ENCODE measurements at places on chromosomes 5 and 9. TPM values are rescaled to one million over a fixed set of nuclear protein-coding genes. Genes with fewer than 3 reads are reported as not detected.

Gene TMC1
- 0.06 TPM for total RNA-seq

GRCh38 chr9:29290516-29290915, 1717.2 kb upstream of the C9orf72 start:
- H3K4me1 ChIP-seq = no peaks in the 10 kb centered on the region
- no peak overlapping the region for H3K4me3 ChIP-seq
- DNase-seq = no peak

- peaks cover 2% of the 10 kb centered on the region for H3K4me1 ChIP-seq
- no peak overlapping the region for H3K27ac ChIP-seq
- no peaks in the 10 kb centered on the region for H3K27me3 ChIP-seq
- H3K4me3 ChIP-seq = no peak overlapping the region
- no peak for DNase-seq
- no peaks in the 10 kb centered on the region for H3K36me3 ChIP-seq
These were observed 16.8 kb downstream of the MEGF9 start for GRCh38 chr9:120697448-120697847.

GRCh38 chr5:38319491-38319890, 61.1 kb downstream of the EGFLAM start:
- no peaks in the 10 kb centered on the region for H3K36me3 ChIP-seq
- no peak overlapping the region for H3K4me3 ChIP-seq
- peaks cover 11% of the 10 kb centered on the region for H3K4me1 ChIP-seq
- DNase-seq = no peak

- H3K36me3 ChIP-seq = peaks cover 7% of the 10 kb centered on the region
- H3K27me3 ChIP-seq = no peaks in the 10 kb centered on the region
- H3K4me1 ChIP-seq = peaks cover 51% of the 10 kb centered on the region
- H3K27ac ChIP-seq = peak overlapping the region; percentile 87
- DNase-seq = peak; percentile 78
These were observed 64.7 kb downstream of the FGF1 start for GRCh38 chr5:142621227-142621626.

- peaks cover 3% of the 10 kb centered on the region for H3K4me1 ChIP-seq
- H3K36me3 ChIP-seq = no peaks in the 10 kb centered on the region
- DNase-seq = no peak
- no peak overlapping the region for H3K27ac ChIP-seq
- H3K4me3 ChIP-seq = no peak overlapping the region
- H3K27me3 ChIP-seq = no peaks in the 10 kb centered on the region
These were observed 2.0 kb upstream of the HAUS6 start for GRCh38 chr9:19104515-19105282.
